ENCODE measurements at places on chromosomes 2 and 18. TPM values are rescaled to one million over a fixed set of nuclear protein-coding genes. Genes with fewer than 3 reads are reported as not detected.

Gene DOCK10
- 2.8 TPM for total RNA-seq

Gene ST8SIA3
- total RNA-seq: not detected

Gene CHRNA1
- 0.66 TPM for total RNA-seq

Gene COBLL1
- total RNA-seq: 8.9 TPM

Gene INO80C
- 7.4 TPM for total RNA-seq

Gene PDE11A
- 0.43 TPM for total RNA-seq

Gene ATP6V1C2
- total RNA-seq: 0.14 TPM

Gene AFF3
- total RNA-seq: 1.5 TPM

Gene KLHL29
- total RNA-seq: 3.1 TPM

Gene PFN4
- total RNA-seq: 0.29 TPM

Gene OSR1
- total RNA-seq: 6.6 TPM

Gene FER1L5
- under 0.01 TPM for total RNA-seq

Gene PROKR1
- not detected for total RNA-seq

Gene DSG2
- 12.5 TPM for total RNA-seq

Gene PPIL3
- 39.5 TPM for total RNA-seq

Gene FEV
- total RNA-seq: not detected

Gene L3MBTL4
- not detected for total RNA-seq

Gene NAPG
- total RNA-seq: 39.6 TPM

Gene TMEM169
- 0.14 TPM for total RNA-seq

Gene AGBL5
- 24.9 TPM for total RNA-seq

Gene CTAGE1
- total RNA-seq: not detected

Gene PROM2
- total RNA-seq: 0.72 TPM

Gene REG1B
- total RNA-seq: not detected

Gene UCN
- total RNA-seq: 1.1 TPM

Gene ALLC
- not detected for total RNA-seq

Gene MAP2
- total RNA-seq: 0.72 TPM

Gene CDH7
- not detected for total RNA-seq

Gene TEX44
- total RNA-seq: not detected

Gene KIF1A
- total RNA-seq: not detected

Gene IL18R1
- total RNA-seq: 0.43 TPM

Gene TGFBRAP1
- 42.5 TPM for total RNA-seq

Gene RNF125
- total RNA-seq: not detected

Gene CRACDL
- not detected for total RNA-seq

Gene AOX1
- total RNA-seq: 11.9 TPM

Gene KATNAL2
- 1.6 TPM for total RNA-seq

Gene COL4A3
- under 0.01 TPM for total RNA-seq

Gene RAD51AP2
- under 0.01 TPM for total RNA-seq

Gene SERPINB10
- 1.1 TPM for total RNA-seq

Gene UGT1A3
- total RNA-seq: not detected
